ENCODE measurements at places on chromosomes 3 and 15. TPM values are rescaled to one million over a fixed set of nuclear protein-coding genes. Genes with fewer than 3 reads are reported as not detected.

The GOLGA8R gene
- 0.06 TPM for polyA plus RNA-seq

The CYP19A1 gene
- not detected for polyA plus RNA-seq

The TNNC1 gene
- not detected for polyA plus RNA-seq

The CASR gene
- not detected for polyA plus RNA-seq

The TMEM212 gene
- polyA plus RNA-seq, result not detected

The SHF gene
- polyA plus RNA-seq, result 0.85 TPM

The MYLK gene
- polyA plus RNA-seq, result 2.4 TPM

The LAMB2 gene
- not detected for polyA plus RNA-seq

The MCF2L2 gene
- polyA plus RNA-seq, result 0.15 TPM

The NLGN1 gene
- polyA plus RNA-seq, result not detected

The WHAMM gene
- polyA plus RNA-seq, result 3.4 TPM

The SI gene
- polyA plus RNA-seq, result not detected

The C3orf85 gene
- polyA plus RNA-seq, result not detected

The LRRK1 gene
- 13.2 TPM for polyA plus RNA-seq

The CNTN3 gene
- not detected for polyA plus RNA-seq

The C3orf22 gene
- not detected for polyA plus RNA-seq

The ALDH1A3 gene
- polyA plus RNA-seq, result not detected

The SNRPN gene
- polyA plus RNA-seq, result 271 TPM

The TNFAIP8L3 gene
- polyA plus RNA-seq, result not detected

The CIDEC gene
- polyA plus RNA-seq, result 0.80 TPM

The P2RY1 gene
- 0.04 TPM for polyA plus RNA-seq

The C2CD4A gene
- not detected for polyA plus RNA-seq

The ERICH6 gene
- 0.41 TPM for polyA plus RNA-seq

The CATSPER2 gene
- 3.2 TPM for polyA plus RNA-seq

The ISL2 gene
- 0.89 TPM for polyA plus RNA-seq

The KCNAB1 gene
- polyA plus RNA-seq, result 0.26 TPM

The CHDH gene
- 0.45 TPM for polyA plus RNA-seq

The MED12L gene
- 0.05 TPM for polyA plus RNA-seq

The ENTPD3 gene
- 0.21 TPM for polyA plus RNA-seq

The KIF15 gene
- 0.60 TPM for polyA plus RNA-seq

The ANKRD34C gene
- not detected for polyA plus RNA-seq

The CPN2 gene
- not detected for polyA plus RNA-seq

The SYNPR gene
- polyA plus RNA-seq, result not detected

The AP3B2 gene
- polyA plus RNA-seq, result 0.35 TPM

The MKRN3 gene
- polyA plus RNA-seq, result 0.49 TPM

The ITIH3 gene
- polyA plus RNA-seq, result not detected

The ITIH4 gene
- not detected for polyA plus RNA-seq

The SNTN gene
- polyA plus RNA-seq, result not detected

The TEX55 gene
- polyA plus RNA-seq, result not detected

The GOLGA6B gene
- not detected for polyA plus RNA-seq

The MOBP gene
- polyA plus RNA-seq, result not detected

The CYP1A1 gene
- not detected for polyA plus RNA-seq

The C3orf33 gene
- 2.1 TPM for polyA plus RNA-seq

The CLN6 gene
- 3.8 TPM for polyA plus RNA-seq

The SNX4 gene
- polyA plus RNA-seq, result 22.2 TPM

The LSG1 gene
- 35.5 TPM for polyA plus RNA-seq

The HTR3E gene
- polyA plus RNA-seq, result not detected

The RPP25 gene
- polyA plus RNA-seq, result 4.9 TPM

The HDC gene
- not detected for polyA plus RNA-seq
